ENCODE measurements at places on chromosomes 12 and 14.

GRCh38 chr12:58342736-58343135 lies 401.4 kb downstream of the ATP23 start:
- no peak for DNase-seq

DNA sequence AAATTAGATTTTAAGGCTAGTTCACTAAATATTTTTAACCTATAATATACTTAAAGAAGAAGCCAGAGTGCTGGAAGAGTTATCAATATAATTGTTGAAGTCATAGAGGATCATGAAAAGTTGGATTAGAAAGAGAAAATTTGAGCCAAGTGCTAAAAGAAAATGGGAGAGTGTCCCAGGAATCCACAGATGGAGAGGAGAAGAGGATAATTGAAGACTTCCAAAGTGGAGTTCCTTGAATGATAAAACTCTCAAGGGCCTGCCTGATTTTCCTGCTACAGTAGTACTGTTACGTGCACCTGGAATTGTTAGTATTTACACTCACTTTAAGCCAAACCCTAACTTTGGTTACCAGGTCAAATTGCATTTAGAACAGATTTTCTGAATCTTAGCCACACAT lies 113.2 kb downstream of the MSRB3 start:
- DNase-seq = no peak

GRCh38 chr14:94081386-94081820 lies 293 bp downstream of the IFI27L1 start:
- DNase-seq = no peak

GRCh38 chr12:42145197-42145549 lies 499 bp upstream of the GXYLT1 start:
- no peak for DNase-seq

- DNase-seq = no peak
Measured at GRCh38 chr12:77947330-77947729, 116.6 kb downstream of the NAV3 start.

- DNase-seq = no peak
Measured at GRCh38 chr12:12887471-12887870, 3.9 kb upstream of the GPRC5A start.

Data from effector CD8-positive, alpha-beta T cell (primary cell).